Activated CD4-positive, alpha-beta T cell treated with anti-CD3 and anti-CD28 coated beads, Interleukin-2, amount 50 U/mL, for 24 hours (primary cell): ENCODE measurements at places on chromosomes 1 and 21.
A peak's percentile ranks its signal among the peaks of the same experiment; 100 is the strongest.

GRCh38 chr1:105027838-105028471, 1278.3 kb downstream of the AMY1C start:
- no peak for DNase-seq

DNA sequence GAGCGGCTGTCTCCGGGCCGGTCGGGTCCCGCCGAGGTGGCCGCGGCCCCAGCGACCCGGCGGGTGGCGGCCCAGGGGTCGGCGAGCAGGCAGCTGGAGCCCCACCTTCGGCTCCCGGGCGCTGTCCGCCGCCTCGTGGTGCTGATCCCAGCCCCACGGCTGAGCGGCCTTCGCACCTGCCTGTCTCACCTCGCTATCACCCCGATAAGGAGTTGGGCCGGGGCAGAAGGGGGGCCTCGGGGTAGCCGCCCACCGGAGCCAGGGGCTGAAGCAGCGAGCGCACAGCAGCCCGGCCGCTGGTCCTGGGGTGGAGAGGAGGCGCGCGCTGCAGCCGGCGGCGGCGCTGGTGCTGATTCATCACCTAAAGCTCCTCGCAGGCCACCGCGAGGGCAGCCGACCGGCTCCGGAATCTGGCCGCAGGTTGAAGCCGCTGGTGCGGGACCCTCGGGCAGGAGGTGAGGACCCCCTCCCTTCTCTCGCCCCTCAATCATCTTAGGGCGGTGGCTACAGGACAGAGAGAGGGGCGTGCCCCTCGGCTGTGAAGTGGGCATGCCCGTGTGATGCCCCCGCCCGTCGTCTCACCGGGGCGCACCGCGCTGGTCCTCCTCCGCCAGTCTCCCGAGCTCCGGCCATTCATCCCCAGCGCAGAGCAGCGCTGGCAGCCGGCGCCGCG, 575 bp downstream of the TRIM67 start:
- peak; percentile 13 for DNase-seq

GRCh38 chr1:209743145-209743482, 12.7 kb upstream of the TRAF3IP3 start:
- no peak for DNase-seq

- no peak for DNase-seq
Observed at GRCh38 chr1:225754940-225755641, 22.5 kb upstream of the SRP9 start.

DNA sequence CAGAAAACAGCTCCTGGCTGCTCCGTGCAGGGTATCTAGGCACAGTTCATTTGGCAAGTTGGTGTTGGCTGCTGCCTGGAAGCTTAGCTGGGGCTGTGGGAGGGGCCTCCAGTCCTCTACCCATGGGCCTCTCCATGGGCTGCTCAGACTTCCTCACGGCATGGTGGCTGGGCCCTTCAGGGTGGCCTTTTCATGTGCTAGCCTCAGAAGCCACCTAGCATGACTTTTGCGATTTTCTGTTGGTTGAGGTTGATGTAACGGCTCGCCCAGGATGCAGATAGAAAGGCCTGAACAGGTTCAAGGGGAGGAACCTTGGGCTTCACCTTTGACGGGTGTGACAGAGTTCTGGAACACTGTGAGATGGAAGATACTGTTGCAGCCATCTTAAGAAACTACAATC, 25.8 kb upstream of the LHX4 start:
- no peak for DNase-seq

DNA sequence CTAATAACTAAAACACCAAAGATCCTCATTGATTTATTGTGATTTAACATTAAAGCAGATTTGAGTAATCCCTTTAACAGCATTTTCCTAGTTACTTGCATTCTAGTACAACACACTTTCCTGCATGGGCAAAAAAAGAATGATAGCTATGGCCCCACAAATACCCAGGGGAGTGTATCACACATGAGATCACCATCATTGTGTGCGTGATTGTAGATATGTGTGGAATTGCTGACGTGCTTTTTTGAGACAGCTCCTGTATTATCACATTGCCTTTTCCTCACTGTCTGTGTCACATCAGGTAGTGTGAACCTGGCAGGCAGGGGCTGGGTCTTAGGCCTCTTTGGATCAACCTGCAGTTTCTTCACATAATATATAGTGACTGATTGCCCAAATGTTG, 48.5 kb upstream of the SAMD13 start:
- DNase-seq = no peak

DNA sequence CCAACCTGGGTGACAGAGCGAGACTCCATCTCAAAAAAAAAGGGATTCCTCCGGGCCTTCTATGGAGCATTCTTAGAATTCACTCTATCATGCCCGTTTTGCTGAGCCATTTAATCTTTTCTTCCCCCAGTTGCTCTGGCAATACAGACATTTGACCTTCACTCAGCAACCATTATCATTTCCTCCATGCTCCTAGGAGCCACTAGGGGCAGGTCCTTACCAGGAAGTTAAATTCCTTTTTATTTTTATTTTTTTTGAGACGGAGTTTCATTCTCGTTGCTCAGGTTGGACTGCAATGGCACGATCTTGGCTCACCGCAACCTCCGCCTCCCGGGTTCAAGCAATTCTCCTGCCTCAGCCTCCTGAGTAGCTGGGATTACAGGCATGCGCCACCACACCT, 9.7 kb upstream of the CGN start:
- DNase-seq = no peak

DNA sequence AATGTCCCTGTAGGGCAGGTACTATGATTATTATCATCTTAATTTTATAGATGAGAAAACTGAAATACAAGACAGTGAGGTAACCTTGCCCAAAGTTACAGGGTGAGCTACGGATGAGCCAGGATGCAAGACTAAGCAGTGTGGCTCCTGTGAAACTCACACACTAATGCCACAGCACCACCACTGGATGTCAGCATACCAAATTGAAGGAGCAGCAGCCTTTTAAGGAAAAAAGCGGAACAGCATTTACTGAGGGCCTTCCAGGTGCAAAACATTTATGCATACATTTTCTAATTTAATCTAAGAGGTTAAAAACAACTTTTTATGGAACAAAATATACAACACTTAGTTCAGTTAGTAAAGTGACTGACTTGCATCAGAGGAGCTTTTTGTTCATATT, 41.7 kb downstream of the SEC16B start:
- DNase-seq = no peak

- no peak for DNase-seq
Observed at GRCh38 chr1:91736146-91736714, 149.7 kb downstream of the TGFBR3 start.

GRCh38 chr1:201023517-201023902, at the start of gene KIF21B:
Gene KIF21B, minus strand, starts transcription at chr1:201023714. Its CDS starts 331 bp downstream, at chr1:201023383.
- DNase-seq = peak; percentile 84

DNA sequence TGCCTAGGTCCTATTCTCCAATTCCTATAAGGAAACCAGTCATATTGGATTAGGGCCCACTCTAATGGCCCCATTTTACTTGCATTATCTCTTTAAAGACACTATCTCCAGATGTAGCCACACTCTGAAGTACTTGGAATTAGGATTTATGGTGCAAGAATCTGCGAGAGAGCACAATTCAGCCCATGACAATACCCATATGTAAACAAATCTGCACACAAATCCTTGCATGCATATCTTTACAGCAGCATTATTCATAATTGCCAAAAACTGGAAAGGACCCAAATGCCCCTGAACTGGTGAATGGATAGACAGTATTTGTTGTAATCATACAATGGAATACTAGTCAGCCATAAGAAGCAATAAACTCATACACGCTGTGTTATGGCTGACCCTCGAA, 229.8 kb upstream of the ADAMTS5 start:
- DNase-seq = no peak

GRCh38 chr1:200374569-200375295, 35.1 kb downstream of the ZNF281 start:
- no peak for DNase-seq

DNA sequence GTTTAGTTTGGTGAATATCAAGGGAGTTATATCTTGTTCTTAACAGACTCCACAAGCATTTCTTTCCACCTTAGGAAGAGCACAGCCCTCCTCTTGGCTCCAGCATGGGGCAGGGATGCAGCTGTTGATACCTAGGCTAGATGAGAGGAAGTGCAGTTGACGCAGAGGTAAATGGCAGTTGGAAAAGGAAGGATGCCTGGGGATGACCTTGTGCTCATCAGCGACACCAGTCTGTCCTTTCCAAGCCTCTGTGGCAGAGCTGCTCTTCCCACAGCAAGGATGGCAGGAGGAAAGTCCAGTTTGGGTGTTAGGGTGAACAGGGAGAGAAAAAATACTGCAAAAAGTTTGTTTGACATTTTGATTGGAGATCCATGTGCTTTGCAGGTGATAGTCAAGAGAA, 6.2 kb downstream of the PROX1 start:
- no peak for DNase-seq

DNA sequence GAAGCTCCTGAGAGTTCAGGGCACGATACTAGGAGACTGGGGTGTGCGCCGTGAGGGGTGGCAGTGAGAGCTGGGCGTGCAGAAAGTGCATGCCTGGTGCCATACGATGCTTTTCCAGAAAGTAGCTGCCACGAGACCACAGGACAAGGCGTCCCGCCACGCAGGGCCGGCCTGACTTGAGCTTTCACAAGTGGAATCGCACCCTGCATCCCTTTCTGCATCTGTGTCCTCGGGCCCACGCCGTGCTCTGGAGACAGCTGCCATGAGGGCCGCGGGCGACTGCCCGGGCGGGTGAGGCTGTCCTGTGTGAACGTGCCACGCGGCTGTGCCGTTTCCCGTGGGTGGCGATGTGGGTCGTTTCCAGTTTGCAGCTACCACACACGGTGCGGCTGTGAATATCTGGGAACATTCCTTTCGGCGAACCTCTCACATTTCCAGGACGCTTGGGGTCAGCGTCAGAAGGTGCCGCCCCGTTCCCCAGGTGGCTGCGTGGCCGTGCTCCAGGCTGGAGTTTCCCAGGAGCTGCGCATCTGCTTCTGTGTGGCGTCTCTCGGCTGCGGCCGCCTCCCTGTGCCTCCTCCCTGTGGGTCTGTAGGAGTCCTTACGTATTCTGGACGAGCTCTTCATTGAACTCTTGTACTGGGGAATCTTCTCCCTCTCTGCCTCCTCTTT, 1.0 kb upstream of the PERM1 start:
- no peak for DNase-seq

DNA sequence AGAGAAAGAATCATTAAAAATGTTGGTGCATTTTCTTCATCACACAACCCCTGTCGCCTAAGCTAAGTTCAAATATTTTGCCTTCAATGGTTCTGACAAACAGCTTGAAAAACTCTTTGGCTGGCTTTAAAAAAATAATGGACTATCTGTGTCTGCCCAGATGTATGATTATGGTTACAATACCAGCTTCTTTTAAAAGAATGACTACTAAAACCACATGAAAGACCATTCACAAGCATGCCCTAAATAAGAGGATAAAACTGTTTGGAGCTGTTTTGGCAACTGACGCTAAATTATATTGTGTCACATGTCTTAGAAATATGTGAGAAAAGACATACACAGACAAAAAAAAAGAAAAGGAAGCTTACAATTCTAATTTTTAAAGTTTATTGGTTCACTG, 23.7 kb upstream of the PLPPR4 start:
- DNase-seq = no peak

DNA sequence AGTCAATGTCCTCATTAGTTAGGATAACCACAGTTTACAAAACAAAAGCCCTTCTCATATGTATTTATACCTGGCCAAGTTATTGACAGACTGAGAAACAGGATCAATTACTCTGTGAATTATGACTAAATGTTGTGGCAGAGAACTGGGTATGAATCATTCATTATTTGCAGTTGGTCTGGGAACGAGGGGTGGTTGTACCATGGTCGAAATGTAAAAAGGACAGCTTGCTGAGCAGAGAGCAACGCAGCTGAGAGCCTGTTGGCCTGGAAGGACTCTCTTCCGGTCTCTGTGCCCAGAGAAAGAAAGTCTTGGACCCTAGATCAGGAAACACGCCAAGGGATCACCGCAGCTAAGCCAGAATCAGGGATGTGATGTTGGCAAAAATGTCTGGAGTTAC, 169.6 kb downstream of the DISC1 start:
- no peak for DNase-seq
